ENCODE measurements at places on chromosomes 1 and 21.

GRCh38 chr1:200869753-200870391 lies 2.9 kb upstream of the GPR25 start:
- DNase-seq, result no peak

GRCh38 chr21:33948096-33948950 lies 32.7 kb upstream of the ATP5PO start:
- peak; percentile 30 for DNase-seq

DNA sequence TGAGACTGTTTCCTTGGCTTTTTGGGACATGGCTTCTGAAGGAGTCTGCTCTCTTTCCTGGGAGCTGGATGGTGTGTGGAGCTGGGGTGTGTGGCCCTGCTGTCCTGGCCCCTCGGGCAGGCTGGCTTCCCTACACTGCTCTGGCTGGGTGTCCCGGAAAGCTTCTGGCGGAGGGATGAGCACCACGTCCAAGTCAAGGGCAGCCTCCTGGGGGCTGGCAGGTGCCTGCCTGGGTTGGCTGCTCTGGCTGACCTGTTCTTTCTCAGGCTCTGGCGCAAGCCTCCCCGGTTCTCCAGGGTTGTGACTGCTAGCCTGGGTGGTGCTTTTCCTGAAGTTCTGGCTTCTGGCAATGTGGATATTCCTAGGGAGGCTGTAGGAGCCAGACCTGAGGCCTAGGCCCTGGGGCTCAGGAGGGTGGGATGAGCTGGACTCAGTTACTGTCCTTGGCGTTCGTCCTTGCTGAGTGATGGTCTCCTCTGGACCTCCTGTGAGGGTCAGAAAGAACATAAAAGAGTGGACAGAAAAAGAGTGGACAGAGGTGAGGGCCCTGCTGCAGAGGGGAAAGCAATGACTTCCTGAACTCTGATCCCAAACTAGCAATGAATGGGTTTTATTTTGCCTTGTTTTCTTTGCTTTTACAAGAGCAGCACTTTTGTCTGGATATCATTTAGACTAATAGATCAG lies 9.4 kb downstream of the C1orf116 start:
- DNase-seq, result no peak

DNA sequence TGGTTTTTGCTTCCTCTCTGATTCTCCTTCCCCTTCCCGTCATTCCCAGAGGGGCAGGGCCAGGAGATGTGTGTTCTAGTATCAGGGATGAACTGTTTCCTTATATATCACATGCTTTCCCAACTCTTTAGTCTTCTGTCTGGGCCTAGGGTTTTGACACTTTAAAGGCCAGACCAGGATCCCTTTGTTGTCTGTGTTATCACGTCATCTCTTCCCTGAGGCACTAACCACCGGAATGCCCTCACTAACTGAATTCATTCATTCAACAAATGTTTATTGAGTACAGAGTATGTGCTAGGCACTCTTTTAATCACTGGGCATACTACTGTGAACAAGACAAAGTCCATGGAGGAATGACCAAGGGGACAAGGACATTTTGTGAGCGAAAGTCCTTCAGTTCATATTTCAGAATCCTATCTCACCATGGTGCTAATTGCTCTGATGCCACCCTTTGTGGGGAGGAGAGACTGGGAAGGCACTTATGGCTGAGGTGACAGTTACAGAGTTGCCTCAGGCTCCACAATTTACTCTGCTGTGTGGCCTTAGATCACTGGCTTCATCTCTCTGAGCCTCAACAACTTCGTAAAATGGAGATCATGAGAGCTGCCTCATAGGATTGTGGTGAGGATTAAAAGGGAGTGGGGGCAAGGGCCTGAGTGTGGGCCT lies 12.0 kb upstream of the ZNF362 start:
- no peak for DNase-seq

- no peak for DNase-seq
These were observed 16.0 kb downstream of the ARV1 start for GRCh38 chr1:230994860-230995259.

GRCh38 chr1:104132382-104132973 lies 382.8 kb downstream of the AMY1C start:
- peak; percentile 6 for DNase-seq

DNA sequence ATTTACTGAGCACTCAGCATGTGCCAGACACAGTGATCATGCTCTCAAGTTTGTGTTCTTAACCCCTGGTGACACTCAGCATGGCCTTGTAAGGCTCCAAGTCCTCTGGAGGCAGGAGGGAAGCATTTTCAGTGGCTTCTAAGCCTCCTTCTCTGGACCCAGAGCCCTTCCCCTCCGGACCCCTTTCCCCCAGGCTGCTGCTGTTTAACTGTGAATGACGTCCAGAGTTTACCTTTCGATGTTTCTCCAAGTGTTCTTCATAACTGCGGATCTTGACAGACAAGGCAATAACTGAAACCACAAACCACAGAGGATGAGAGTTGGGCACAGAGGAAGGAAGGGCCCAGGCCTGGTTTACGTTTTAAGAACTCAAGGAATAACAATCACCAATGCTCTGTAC lies 6.5 kb downstream of the MRPS15 start:
- no peak for DNase-seq

DNA sequence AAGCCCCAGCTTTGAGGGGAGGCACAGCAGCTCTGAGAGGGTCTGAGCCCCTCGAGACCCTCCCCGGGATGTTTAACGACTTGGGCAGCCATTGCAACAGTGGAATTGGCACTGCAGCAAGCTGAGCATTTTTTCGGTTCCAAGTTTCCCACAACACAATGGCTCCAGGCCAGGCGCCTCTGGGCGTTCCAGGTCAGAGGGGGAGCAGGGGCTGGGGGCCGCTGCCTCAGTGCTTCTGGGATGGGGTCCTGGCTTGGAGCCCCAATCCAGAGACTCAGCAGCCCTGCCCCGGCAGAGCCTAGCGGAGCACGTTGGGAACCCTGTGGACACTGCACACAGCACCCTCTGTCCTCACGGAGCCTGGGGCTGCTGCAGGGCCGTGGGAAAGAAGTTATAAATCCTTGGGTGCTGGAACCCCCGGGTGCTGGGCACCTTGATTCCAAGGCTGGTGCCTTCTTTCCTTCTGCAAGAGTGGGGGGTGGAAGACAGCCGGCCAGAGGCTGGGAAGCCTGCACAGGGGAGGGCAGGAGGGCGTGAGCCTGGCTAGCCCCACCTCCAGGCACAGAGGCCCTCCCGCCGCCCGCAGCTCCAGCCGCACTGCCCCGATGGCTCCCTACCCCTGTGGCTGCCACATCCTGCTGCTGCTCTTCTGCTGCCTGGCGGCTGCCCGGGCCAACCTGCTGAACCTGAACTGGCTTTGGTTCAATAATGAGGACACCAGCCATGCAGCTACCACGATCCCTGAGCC lies 50.1 kb downstream of the COL18A1 start:
- DNase-seq, result no peak

DNA sequence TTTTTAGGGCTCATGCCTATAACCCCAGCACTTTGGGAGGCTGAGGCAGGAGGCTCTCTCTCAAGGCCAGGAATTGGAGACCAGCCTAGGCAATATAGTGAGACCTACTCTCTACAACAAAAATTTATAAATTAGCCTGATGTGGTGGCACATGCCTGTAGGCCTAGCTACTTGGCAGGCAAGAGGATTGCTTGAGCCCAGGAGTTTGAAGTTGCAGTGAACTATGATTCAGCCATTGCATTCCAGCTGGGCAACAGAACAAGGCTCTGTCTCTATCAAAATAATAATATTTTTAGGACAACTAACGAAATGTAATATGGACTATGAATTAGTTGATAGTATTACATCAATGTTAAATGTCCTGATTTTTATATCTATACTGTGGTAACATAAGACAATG lies 68.8 kb upstream of the ARID1A start:
- no peak for DNase-seq

GRCh38 chr1:164772635-164773034 lies 213.7 kb downstream of the PBX1 start:
- no peak for DNase-seq

- no peak for DNase-seq
These were observed 274.8 kb downstream of the DPYD start for GRCh38 chr1:97646071-97646470.

DNA sequence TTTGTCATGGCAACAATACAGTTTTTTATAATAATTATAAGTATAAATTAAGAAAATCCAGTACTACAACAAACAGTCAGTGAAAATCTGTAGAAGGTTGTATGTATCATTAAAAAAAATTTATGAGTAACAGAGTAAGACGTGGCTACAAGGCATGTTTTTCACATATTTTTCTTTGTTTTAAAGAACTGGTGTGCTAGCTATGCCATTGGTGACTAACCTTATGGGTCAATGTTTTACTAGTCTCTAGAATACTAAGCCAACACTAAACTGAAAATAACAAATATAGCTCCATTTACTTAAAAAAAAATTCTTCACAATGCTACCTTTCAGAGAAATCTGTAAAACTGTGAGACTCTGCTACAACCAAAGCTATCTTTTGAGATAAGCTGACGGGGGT lies 261.5 kb downstream of the ADGRL2 start:
- no peak for DNase-seq

GRCh38 chr1:9265037-9265436 lies 27.7 kb upstream of the SPSB1 start:
- DNase-seq, result no peak

GRCh38 chr21:16978309-16978895 lies 534.4 kb upstream of the CXADR start:
- DNase-seq, result no peak

- no peak for DNase-seq
These were observed 817 bp downstream of the EXTL1 start for GRCh38 chr1:26022404-26022779.

GRCh38 chr1:7247791-7248548 lies 462.7 kb downstream of the CAMTA1 start:
- no peak for DNase-seq

GRCh38 chr1:31524186-31524901 lies 52.0 kb upstream of the TINAGL1 start:
- DNase-seq, result no peak

GRCh38 chr1:231871878-231872277 lies 245.3 kb downstream of the DISC1 start:
- DNase-seq, result no peak

DNA sequence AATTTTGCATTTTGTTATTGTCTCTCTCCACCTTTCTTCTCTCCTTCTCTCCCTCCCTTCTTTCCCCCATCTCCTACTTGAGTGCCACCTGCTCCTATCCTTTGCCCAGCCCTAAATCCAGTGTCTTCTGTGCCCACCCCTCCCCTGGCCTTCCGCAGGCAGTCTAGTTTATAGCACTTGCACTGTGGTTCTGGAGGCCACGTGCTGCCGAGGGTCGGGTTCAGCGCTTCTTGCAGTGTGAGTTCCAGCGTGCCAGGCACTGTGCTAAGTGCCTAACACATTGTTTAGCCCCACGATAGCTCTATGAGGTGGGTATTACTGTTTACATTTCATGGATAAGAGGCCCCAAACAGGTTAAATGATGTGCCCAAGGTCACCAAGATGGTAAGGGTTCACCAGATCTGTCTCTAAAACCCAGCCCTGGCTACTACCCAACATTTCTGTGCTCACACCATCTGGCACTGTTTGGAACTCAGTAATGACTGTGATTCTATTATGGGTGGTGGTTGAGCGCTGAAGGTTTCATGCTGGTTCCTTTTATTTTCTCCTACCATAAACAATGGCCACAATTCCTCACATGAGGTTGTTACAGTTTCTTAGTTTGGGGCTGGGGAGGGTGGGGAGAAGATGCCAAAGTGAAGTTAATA lies 14.1 kb upstream of the ATP1A4 start:
- DNase-seq, result no peak

GRCh38 chr1:964691-965525 lies 1.4 kb upstream of the PLEKHN1 start:
- no peak for DNase-seq

DNA sequence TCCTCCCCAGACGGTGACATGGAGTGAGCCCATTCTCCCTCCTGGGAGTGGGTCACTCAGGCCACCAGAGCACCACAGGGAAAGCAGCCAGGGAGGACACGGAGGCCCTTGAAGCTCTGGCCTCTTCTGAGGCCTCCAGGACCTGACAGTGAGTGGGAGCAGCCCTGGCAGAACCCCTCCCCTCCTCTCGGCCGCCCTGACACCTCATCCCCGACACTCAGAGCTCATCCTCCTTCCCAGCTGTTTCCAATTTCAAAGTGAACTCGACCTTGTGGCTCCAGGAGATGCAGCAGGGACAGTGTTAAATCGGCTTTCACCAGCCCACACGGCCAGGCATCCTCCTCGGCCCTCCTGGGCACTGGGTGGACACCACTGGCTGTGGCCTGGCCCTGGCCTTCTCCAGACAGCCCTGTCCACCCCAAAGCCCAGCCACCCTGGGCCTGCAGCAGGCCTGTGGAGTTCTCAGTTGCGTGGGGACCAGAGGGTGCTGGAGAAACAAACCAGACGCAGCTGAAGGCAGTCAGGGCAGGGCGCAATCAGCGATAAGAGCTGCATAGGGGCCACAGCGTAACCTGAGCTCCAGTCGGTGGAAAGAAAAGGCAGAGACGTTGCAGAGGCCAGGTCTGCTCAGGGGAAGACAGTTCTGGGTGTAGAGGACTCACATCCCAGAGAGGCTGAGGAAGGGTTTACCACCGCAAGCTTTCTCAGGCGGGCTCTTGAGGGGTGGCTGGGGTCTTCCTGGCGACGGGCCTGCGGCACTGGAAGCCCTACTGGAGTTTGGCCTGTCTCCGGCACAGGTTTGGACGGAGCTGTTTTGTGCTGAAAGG lies 27.1 kb downstream of the FTCD start:
- DNase-seq, result no peak

GRCh38 chr21:26469789-26470188 lies 103.3 kb downstream of the CYYR1 start:
- DNase-seq, result no peak

DNA sequence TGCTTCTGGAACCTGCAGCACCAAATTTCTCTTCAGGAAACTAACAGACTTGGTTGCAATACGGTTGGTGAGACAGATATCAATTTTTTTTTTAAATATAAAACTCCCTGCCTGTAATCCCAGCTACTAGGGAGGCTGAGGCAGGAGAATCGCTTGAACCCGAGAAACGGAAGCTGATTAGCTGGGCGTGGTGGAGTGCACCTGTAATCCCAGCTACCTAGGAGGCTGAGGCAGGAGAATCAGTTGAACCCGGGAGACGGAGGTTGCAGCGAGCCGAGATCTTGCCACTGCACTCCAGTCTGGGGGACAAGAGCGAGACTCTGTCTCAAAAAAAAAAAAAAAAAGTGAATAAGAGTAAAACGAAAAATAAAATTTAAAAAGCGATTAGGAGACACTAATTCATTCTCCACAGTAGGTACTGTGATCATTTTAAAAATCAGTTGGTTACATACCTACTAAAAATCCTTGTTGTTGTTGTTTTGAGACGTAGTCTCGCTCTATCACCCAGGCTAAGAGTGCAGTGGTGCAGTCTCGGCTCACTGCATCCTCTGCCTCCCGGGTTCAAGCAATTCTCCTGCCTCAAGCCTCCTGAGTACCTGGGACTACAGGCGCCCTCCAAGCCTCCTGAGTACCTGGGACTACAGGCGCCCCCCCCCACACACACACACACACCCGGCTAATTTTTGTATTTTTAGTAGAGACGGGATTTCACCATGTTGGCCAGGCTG lies 796 bp upstream of the RBM8A start:
- DNase-seq, result no peak

DNA sequence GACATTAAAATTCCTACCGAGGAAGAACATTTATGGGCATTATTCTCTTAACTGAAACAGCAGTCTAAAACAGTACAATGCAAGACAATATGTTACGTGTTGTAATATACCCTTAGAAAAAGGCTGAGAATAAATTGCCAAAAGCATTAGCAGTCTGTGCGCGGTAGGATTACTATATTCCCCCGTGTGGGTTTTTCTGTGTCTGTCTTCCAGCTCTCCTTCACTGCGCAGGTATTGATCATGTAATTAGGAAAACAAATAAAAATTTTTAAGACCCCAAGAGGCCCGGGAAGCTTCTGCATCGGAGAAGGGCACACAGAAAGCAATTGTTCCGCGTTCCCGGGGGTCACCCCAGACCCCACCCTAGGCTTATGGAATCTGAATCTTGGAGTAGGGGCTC lies 68.8 kb downstream of the FBXO2 start:
- DNase-seq, result no peak

- DNase-seq, result no peak
These were observed 7.4 kb downstream of the SLC2A5 start for GRCh38 chr1:9062021-9062471.
